ENCODE measurements at places on chromosomes 2 and 18. TPM values are rescaled to one million over a fixed set of nuclear protein-coding genes. Genes with fewer than 3 reads are reported as not detected.

GRCh38 chr2:118417406-118418120, 329.3 kb downstream of the INSIG2 start:
- DNase-seq = no peak

- no peak for DNase-seq
Measured at GRCh38 chr2:54176577-54176976, 61.2 kb downstream of the ACYP2 start.

- no peak for DNase-seq
Measured at GRCh38 chr2:119062179-119062578, 96.4 kb downstream of the C1QL2 start.

DNA sequence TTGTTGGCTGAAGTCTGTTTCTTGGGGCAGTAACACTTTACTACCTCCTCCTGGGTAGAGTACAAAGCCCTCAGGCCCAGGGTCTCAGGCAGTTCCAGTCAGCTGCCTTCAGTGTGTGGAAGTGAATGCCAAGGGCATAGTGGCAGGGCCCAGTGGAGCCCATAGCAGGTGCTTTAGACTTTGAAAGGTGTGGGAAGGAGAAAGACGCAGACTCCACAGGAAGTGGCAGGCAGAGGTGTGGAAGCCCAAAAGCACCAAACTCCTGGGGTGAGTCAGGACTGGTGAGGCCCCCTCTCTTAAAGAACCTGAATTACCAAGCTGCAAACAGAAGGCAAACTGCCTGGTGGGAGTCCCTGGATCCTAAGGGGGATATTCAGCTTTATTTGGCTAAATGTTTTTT, 45.3 kb downstream of the ADAM23 start:
- no peak for DNase-seq

DNA sequence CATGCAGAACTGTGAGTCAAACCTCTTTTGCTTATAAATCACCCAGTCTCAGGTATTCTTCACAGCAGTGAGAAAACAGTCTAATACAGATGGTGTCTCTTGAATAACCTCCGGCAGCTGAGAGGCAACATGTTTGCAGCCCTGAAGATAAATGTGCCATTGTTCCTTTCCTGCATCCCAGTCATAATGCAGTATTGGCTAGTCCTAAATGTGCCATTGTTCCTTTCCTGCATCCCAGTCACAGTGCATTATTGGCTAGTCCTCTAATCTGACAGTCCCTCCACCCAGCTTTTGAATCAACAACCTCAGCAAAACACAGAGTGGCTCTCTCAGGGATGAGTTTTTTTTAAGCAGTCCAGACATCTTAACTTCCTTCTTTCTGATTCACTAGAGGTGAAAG, 550.7 kb downstream of the RIT2 start:
- DNase-seq = no peak

GRCh38 chr2:237691029-237691907, 63.9 kb downstream of the LRRFIP1 start:
- peak; percentile 35 for DNase-seq

GRCh38 chr2:240997856-240998705, at the start of gene SNED1:
SNED1 (plus strand) TSS chr2:240998618; CDS start chr2:240998838, 220 bp downstream.
- DNase-seq = peak; percentile 88

DNA sequence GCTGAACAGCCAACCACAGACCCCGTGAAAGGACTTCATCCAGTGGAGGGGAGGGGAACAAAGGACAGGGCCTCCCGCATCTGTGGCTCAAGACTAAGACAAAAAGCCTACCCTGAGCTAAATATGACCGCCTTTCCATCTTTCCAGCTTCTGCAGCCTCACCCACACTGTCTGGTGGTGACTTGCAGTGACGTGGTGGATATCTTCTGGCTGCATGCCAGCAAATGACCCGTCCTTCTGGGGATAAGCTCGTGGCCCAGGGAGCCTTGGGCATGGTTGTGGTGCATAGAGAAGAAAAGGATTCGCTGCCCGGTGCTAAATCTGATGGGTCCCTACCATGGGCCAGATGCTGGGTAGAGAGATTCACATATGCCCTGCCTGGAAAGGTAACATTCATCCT, 8.7 kb upstream of the NGEF start:
- no peak for DNase-seq

- DNase-seq = peak; percentile 66
Measured at GRCh38 chr2:10452312-10452711, 4.2 kb upstream of the ODC1 start.

- no peak for DNase-seq
Measured at GRCh38 chr2:16950436-16950835, 284.8 kb upstream of the CYRIA start.

DNA sequence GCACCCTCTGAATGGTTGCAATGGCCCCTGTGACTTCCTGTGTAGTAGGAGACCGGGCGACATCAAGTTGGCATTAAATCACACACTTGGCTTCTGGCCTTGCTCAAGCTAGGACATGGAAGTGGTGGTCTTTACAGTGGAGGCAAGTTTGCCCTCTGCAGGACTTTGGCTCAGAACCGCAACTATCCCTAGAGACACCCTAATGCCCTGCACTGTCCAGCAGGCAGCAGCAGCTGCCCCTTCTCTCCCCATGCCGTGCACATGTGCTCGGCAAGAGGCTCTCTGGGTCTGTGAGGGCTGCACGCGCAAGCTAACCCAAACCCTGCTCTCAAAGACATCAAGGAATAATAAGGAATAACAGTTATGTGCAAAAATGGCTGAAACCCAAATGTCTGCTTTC, 106.5 kb downstream of the COL6A3 start:
- no peak for DNase-seq

DNA sequence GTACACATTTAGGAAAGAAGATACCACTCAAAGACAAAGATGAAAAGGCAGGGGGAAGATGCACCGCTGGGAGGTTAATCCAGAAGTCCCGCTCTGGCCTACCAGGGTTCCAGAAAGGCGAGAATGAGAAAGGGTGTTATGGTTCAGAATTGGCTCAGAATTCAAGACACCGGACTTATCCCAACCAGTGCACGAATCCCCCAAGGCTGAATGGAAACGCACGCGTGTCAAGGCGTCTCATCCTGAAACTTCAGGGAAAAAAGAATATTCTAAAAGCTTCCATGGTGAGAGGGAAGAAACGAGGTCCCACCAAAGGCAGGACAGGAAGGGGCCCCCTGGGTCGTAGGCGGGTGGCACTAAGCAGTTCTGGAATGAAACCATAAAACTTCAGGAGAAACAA, 71.9 kb downstream of the SLC66A2 start:
- no peak for DNase-seq

GRCh38 chr2:71560638-71561011, 107.3 kb downstream of the DYSF start:
- DNase-seq = no peak

DNA sequence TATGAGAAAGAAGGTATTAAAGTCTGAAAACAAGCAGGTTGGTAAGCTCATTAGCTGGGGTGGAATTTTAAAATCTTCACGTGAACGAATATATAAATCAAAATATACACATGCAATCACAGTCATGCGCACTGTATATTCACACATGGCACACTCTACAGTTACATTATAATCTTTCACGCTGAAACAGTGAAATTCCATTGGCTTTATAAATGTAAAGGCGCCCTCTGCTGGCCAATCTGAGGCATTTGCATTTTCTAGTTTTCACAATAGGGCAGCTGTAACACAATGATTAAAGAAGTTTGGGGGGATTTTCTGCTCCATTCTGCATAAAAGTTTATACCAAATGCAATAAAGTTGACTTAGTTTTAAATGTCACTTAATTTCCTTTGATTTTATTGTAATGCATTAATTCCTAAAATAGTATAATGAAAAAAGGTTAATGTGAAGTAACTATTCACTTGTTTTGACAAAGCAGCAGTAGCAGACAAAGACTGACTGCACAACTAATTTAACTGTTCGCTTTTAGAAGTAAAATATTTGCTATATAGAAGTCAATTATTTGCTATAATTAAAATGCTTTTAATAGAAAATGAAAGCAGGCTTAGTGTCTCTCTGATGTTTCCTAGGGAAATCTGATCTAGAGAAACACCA, 17.2 kb downstream of the IFIH1 start:
- no peak for DNase-seq

DNA sequence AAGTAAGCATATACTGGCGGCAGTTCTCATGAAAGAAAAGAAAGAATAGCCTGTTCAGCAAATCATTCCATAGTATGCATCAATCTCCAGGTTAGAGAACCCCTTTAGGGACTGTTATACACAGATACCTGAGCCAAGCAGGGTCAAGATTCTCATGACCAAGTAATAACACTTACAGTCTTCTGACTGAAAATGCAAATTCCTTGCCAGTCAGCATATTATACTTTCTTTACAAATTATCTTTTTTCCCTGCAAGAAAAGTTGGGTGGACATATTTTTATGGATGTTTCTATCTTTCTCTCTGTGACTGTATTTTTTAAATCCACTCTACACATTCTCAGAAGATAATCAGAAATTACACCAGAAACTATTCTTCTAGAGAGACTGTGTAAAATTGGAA, 120.4 kb upstream of the COL5A2 start:
- no peak for DNase-seq

DNA sequence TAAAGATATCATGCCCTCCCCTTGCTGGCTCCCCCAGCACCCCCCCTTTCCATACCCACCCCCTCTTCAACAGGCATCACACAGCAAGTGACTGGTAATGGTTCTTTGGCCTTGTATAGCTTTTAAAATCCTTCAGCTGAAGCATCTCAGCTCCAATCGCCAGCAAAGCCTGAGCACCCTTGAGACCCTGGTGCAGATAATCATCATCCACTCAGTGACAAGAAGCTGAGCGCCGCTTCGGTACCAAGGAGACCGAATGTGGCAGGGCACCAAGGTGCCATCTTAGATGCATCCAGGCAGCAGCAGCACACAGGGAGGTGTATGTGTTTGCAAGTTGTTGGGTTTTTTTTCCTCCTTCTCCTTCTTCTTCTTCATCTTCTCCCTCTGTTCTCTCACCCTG, 232.7 kb downstream of the BCL11A start:
- DNase-seq = no peak

DNA sequence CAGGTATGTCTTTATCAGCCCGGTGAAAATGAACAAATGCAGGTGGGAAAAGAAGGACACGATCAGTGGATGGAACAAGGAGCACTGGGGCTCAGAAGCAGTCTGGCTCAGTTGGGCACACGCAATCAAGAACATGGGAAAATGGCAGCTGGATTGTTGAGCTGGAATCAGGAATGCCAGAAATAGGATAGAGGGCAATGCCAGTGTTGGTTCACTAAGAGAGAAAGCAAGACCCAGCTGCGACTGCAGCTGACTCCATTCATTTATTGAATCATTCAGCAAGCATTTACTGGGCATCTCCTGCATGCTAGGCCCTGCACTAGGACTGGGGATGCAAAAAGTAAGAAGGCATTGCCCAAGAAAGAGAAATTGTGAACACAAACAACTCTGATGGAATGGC, 13.6 kb upstream of the TTR start:
- no peak for DNase-seq

DNA sequence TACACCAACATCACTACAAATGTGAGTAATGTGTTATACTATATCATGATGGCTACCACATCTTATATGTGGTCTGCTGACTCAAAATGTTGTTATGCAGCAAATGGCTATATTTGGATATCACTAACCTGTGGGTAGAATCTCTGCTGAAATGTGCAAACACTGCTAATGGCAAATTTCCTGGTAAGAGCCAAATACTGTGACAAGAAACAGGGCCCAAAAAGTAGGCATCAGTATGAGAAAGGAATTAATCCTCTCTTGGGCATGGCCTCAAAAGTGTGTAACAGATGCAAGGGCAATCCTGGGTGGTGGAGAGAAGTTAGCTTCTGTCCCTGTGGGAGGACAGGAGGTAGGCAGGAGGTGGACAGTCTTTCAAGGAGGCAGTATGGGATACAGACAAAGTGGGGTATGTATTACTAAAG, 13.3 kb downstream of the ATF2 start:
- DNase-seq = no peak

DNA sequence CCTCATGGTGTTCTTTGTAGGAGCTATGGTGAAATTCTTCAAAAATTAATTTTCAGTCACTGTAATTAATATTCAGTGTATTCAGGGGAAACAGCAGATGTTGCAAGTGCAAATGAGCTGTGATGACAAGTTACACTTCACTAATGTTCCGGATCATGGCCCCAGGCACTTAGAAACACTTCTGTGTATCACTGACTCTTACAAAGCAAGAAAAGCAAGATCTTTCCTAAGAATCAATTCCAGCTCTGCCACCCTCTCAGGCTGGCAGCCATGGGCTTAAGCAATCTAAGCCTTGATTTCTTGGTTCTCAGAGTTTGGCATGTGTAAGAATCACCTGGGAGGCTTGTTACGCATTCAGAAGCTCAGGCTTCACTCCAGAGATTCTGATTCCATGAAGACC, 78.0 kb downstream of the MARCHF4 start:
- DNase-seq = no peak

DNA sequence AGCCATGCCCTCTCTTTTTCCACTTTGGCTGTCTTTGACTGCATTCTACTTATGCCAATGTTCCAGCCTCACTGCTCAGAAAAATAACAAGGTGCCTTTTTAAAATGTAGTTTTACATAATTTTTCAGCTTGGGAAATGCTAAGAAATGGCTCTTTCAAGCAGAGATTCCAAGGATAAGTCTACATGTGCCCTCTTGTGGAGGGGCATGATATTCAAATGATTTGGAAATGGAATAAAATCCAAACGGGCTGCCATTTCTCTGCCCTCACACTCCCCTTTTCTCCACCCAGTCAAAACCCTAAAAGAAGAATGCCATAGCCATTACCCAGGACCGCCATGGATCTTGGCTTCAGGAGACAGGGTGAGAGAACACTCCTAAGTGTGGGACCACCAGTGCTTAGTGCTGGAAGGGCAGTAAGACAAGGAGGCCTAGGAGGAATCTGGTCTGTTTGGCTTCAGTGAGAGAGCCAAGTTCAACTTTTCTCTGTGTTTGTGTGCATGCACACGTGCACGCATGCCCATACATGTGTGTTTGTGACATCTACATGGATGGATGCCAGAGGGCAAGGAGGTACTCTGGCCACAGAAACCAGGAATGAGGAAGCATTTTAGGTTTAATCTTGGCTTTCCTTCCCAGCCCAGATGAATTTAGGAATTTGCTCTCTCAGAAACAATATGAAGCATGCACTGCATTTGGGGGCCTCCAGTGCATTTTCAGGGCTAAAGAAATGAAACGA, 174.0 kb upstream of the SLC14A2 start:
- DNase-seq = no peak

- DNase-seq = no peak
Measured at GRCh38 chr2:121778741-121779487, 23.5 kb downstream of the TSN start.

DNA sequence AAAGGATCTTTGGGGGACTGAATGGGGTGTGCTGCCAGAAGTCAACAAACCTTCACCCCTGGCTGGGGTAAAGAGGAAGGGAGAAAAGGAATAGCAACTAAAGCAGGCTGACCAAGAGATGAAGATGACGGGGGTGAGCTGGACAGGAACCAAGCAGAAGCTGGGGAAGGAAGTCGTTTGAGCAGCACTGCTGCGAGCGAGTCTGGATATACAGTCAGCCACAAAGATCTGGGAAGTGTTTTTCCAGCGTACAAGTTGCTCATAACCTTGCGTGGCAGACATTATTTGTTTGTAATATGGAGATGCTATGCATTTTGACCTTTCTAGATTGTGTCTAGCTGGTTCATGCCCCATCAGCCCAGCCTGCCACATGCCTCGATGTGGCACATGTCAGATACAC, 71.2 kb downstream of the EIF2AK3 start:
- DNase-seq = no peak

The POTEC gene
- not detected for total RNA-seq

The ERBB4 gene
- not detected for total RNA-seq

The KCNE4 gene
- 2.5 TPM for total RNA-seq

The DNAH7 gene
- 2.5 TPM for total RNA-seq

The ACADL gene
- total RNA-seq = not detected

The RGPD8 gene
- 33.8 TPM for total RNA-seq

The TEX44 gene
- total RNA-seq = not detected

The SEMA4F gene
- 3.3 TPM for total RNA-seq

The CCDC68 gene
- total RNA-seq = 78.2 TPM

The ANKRD23 gene
- 14.0 TPM for total RNA-seq

The GKN2 gene
- total RNA-seq = not detected

The HYCC2 gene
- 17.3 TPM for total RNA-seq

Measured in Peyer's patch (tissue), 4 donors.